ENCODE measurements at places on chromosomes 5 and 9.

- no peak for DNase-seq
These were observed 186.3 kb downstream of the MARCHF11 start for GRCh38 chr5:15993334-15993733.

- DNase-seq: no peak
These were observed 97.2 kb downstream of the MVB12B start for GRCh38 chr9:126423916-126424185.

GRCh38 chr5:124131466-124131865 lies 615.0 kb downstream of the ZNF608 start:
- no peak for DNase-seq

DNA sequence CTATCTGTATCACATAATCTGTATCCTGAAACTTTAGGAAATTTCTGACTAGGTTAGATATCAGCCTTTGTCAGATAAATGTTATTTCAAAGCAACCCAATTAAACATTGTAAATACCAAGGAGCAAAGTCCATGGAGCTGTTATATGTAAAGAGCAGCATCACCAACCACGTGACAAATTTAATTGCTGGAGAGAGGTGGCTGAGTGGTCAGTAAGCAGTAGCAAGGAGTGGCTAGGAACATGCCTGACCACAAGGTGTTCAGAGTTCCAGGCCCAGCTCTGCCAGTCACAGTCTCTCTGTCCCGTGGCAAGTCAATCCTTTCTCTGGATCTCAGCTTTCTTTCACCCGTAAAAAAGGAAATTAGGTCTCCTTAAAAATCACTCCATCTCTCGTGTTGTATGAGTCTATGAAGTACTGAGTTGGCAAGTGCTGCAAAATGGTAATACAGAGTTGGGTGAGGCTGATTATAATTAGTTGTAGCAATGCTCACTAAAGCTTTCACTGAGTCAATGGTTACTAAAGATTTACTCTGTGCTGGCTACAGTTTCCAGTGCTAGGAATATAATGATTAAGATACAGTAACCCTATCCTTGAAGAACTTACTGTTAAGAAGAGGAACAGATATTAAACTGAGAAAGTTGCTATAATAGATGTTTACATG lies 166.1 kb downstream of the GNAQ start:
- DNase-seq: no peak

GRCh38 chr5:15753752-15754151 lies 253.8 kb downstream of the FBXL7 start:
- no peak for DNase-seq

GRCh38 chr5:150302301-150303069 lies at the start of gene ARSI:
Gene ARSI (minus strand): TSS chr5:150302905. CDS start chr5:150302373, 532 bp downstream.
- DNase-seq: no peak

DNA sequence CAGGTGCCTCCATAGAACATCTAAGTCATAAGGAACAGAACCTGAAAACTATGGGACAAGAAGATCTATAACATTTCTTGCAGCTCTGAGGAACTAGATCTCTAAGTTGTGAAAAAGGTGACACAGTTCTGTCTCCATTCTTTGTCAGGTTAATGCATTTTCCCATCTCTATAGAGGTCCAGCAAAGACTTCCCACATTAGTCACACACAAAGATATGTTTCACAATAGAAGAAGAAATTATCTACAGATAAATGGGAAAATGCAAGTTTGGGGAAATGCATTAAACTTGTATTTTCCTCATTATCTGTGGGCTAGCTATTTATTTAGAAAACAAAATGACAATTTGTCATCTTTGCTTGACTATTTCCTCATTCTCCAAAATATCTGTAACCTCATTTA lies 458.6 kb upstream of the PAPPA start:
- no peak for DNase-seq

DNA sequence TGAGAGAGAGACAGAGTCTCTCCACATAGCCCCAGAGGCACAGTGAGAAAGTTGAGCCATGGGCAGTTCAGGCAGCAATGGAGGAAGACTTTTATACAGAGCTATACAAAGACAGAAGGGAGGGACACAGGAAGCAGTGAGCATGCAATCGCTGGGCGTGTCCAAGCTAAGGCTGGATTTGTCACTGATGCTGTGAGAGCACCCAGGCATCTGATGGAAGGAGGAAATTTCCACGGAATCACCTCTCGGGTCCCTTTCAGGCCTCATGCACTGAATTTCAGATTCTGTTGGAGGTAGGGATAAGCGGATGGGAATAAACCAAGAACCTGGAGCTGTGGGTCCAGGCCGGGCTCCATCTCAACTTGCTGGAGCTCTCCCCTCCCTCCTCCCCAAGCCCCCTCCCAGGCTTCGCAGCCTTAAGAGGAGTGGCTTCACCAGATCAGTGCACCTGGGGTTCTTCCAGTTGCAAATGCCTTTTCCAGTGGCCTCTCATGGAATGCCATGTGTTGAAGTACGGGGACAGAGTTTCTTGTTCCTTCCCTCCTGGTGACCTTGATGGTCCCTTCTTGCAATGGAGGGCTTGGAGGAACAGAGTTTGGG lies 114.8 kb upstream of the ALDH1B1 start:
- no peak for DNase-seq
